ENCODE measurements at places on chromosomes 3 and 15.
A peak's percentile ranks its signal among the peaks of the same experiment; 100 is the strongest.

GRCh38 chr15:65336493-65337435 lies 32.3 kb downstream of the RNU5B-1 start:
- no peak for DNase-seq

DNA sequence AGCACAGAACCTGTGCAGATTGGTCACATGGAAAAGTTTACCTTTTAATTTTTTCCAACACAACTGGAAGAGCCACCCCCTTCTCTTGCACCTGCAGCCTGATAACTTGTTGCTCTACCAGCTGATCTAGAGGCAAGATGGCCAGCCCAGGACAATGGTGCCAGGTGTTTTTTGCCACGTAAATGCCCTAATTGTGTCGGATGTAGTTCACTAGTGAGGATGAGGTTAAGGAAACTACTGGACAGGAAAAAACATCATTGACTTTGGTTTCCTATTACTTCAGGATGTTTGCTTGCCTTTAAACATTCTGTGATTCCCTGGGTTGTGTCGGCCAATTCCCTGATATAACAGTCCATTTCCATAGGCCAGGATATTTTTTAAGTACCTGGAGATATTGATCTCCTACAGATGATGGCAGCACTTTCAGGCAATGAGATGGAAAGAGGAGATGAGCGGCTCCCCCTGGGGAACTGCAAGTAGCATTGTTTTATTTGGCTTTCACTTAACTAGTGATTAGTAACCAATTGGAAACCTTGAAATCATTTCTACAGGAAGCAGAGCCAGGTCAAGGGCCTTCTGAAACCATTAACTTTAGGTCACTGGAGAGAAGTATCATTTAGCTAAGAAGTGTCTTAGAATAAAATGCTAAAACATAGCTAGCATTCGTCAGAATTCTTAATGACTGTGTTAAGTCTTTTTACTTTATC lies 72.5 kb downstream of the OSBPL10 start:
- no peak for DNase-seq

- peak; percentile 63 for DNase-seq
These were observed 35.2 kb downstream of the NCEH1 start for GRCh38 chr3:172675441-172676193.

DNA sequence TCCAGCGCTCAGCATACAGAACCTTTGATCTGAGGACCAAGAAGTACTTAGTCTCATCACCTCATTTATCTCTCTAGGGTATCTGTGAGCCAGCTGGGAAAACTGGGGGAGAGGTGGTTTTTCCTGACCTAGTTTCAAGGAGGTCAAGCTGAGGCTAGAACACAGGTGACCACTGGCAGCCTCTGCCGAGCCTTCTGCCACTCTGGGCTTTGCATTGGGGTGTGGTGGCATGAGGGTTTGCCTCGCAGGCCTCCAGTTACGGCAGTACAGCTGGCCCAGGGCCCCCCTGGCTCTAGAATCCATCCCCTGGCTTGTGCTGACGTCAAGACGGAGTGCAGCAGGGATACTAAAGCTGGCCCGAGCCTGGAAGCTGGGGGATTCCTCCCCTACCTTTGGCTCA lies 34.7 kb upstream of the CDCP1 start:
- DNase-seq = no peak

GRCh38 chr3:126129398-126129891 lies 45.5 kb upstream of the SLC41A3 start:
- DNase-seq = no peak

- no peak for DNase-seq
These were observed 108.0 kb upstream of the PRR20G start for GRCh38 chr3:127395663-127396355.

GRCh38 chr15:71469413-71469812 lies 340.9 kb upstream of the NR2E3 start:
- DNase-seq = no peak

GRCh38 chr3:173008978-173009377 lies 132.1 kb downstream of the SPATA16 start:
- no peak for DNase-seq

DNA sequence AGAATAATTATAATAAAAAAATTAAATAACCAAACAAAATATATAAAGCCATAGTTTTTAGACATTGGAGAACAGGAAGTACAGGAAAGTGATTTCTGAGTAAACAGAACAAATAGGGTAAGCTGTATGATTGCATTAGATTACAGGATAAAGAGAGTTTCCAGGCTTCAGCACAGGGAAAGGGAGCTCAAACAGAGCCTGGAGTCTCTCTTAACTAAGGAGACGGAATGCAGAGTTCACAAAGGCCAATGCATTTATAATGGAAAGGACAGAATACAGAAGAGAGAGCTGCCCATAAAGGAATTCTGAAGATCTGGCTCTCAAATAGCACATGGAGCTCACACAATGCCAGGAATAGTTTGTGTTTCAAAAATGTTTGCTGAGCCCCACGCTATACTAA lies 42.0 kb upstream of the OTOL1 start:
- no peak for DNase-seq

DNA sequence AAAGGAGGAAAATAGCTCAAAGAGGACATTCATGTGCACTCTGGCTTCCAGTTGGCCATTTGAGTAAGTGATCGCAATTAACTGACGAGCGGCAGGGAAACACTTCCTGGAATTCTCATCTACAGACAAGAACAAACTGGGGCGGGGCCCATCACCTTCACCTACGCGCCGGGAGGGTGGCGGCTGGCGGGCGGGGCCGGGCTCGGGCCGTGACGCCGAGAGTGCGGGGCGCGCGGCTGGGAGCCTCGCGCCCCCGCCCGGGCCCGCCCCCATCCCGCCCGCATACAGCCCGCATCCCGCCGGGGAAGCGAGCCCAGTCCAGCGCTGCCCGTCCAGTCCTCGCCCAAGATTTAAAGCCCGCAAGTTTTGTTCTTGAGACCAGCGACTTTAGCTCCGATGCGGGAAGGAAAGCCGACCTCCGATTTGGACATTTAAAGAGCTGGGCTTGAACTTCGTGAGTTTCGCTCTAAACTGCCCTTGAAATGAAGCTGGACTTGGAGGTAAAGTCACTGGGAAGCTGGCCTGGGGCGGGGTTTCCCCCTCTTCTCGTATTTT lies at the start of gene B3GNT5:
Gene B3GNT5 (plus strand): TSS at position 281 of the 555 bp plus-strand sequence. CDS start 16,546 bp downstream, outside the sequence.
- DNase-seq = peak; percentile 54

DNA sequence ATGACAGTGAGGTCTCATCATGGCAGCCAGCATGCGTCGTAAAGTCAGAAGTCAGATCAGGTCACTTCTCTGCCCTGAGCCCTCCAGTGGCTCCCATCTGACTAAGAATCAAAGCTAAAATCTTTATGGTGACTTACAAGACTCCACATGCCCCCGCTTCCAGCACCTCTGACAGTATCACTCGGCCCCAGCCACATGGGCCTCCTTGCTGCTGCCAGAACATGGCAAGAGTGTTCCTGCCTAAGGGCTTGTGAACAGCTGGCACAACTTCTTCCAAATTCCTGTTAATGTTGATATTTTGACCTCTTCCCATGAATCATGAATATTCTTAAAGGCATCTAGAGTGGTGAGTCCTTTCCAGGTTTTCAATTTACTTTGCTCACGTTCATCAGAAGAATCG lies 20.5 kb downstream of the POLR2M start:
- no peak for DNase-seq

DNA sequence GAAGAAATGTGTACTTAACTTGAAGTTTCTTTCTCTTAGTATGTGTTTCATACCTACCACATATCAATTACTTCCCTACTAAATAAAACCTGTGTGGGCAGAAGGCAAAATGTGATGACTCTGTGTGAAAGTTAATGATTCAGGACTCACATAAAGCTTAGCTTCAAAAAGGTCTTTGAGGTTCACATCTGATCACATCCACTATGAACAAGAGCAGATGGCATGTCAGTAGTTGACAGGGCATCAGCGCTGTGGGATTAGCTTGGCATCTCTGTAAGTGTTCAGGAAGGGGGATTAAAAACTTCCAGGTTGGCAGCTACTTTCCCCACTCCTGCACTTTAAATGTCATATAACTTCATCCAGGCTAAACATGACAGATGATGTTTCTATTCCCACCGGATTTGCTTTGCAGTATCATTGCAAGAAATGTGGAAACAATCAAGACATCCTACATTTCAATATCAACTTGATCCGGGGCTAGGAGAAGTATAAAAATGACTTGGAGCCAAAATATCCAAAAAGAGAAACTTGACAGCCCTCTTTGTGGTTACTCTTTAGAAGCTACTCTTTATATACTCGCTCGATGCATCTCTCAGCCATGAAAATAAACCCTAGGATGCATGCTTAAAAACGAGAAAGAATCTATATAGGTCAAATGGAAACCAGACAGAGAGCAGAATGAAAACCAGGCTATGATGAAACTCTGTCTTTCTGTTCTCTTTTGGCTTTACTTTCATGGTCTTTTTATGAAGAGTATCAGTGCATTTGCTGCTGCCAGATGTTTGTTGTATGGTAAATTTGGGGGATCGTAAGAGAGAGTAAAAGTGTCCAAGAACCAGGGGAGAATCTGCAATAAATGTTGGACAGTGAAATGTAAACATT lies 273.1 kb upstream of the ALCAM start:
- DNase-seq = no peak

DNA sequence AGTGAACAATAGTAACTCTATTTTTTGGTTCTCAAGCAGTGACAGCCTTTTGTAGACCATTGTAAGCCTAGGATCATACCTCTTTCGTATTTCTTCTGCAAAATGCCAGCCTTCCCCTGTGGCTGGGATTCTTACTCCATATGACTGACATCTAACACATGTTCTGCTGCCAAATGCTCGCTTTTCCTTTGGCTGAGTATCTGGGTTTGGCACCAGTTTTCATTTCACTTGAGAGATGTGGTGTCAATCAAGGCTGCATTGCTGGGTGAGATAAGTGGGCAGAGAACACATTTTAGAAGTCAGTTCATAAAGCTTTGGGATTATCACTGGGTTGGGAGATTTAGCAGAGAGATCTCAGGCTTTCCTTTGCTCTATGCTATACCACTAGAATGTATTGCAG lies 514.7 kb upstream of the SGO1 start:
- DNase-seq = no peak

DNA sequence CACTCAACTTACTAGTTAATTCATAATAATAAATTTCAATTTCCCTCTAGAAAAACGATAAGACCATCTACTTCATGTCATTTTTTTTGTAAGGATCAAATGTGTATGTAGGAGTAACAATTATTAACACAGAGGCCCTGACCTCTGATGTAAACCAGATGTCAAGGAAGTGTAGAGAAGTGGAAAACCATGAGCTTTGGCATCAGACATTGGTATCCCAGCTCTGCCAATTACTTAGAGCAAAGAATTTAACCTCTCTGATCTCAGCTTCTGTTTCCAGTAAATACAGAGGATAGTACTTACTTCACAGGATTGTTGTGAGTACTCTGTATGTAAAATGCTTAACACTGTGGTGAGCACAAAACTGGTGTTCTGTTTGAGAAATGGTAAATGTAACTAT lies 17.5 kb downstream of the AQR start:
- no peak for DNase-seq

DNA sequence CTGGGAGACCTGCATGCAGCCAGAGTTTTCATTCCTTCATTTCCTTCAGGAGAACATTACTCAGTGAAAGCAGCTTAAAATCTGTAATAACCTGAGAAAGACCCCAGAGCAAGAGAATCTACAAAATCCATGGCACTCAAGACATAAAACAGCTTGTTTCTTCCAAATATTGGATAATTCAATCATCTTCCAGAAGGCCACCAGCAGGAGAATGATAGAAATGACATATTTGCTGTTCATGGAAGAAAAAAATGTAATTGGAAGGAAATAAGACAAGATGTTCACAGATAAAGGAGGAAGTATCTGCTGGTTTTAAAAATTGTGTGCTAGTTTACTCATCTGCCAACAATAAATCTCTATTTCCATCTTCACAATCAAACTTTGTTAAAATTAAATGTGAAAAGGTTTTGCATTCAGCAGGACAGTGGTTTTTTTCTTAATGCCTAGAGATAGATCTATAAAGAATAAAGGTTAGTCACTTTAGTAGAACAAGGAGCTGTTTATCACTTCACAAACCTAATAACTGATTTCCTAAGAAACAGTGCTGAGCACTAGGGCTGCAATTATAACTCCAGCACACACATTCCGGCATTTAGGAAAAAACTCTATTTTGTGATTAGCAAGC lies 530.8 kb downstream of the NSUN3 start:
- peak; percentile 12 for DNase-seq

DNA sequence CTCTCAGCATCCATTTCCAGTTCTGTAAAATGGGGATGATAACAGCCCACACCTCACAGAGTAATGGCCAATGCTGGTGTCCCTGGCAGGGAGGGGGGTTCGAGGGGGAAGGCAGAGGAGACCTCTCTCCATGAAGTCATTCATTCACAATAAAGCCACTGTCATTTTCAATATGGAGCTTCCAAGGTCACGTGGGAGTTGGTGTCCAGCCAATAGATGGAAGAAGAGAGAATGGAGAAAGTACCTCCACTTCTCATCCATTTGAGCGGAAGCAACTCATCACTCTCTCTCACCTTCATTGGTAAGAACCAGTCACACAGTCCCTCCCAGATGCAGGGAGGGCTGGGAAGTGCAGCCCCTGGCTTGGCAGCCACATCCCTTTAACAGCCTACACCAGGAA lies 14.9 kb upstream of the RBSN start:
- no peak for DNase-seq

DNA sequence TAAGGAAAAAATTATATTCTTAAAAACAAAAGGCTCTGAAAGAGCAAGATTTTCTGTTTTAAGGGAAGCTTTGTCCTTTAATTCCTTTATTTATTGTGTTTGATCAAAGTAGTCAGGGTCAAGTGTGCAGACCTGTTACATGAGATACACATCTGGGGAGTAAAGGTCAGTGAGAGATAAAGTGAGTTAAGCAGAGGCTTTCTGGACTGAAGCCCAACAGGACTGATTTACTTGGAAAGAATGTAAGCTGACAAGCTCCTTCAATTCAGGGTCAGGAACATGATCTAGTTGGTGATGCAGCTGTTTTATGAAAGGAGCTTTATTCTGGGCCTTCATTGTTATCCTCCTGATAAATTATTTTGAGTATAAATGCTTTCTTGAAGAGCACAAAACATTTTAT lies 20.7 kb upstream of the OTOL1 start:
- DNase-seq = no peak

DNA sequence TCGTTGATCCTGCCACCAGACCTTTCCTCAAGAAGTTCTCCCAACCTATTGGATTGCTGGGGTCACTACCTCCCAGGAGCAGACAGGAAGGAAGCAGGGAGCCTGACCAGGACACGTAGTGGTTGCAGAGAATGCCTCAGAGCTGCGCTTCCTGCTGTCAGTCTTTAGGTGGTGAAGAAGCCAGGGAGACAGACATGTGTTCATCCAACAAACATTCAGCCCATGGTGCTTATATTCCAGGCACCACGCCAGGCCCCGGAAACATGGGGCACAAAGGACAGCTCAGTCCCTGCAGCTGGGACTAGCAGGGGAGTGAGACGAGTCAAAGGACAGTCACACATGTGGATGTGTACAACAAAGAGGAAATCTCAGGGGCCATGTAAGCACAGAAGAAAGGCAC lies 26.0 kb upstream of the CORO2B start:
- no peak for DNase-seq

- DNase-seq = no peak
These were observed 127.9 kb downstream of the DMXL2 start for GRCh38 chr15:51494411-51495314.

All from Kasumi-1 (cell line).